ENCODE measurements at places on chromosomes 3 and 15.

- no peak for DNase-seq
Observed at GRCh38 chr3:87228316-87228715, 1.2 kb downstream of the CHMP2B start.

GRCh38 chr15:88656760-88657221, 18.0 kb downstream of the ISG20 start:
- no peak for DNase-seq

DNA sequence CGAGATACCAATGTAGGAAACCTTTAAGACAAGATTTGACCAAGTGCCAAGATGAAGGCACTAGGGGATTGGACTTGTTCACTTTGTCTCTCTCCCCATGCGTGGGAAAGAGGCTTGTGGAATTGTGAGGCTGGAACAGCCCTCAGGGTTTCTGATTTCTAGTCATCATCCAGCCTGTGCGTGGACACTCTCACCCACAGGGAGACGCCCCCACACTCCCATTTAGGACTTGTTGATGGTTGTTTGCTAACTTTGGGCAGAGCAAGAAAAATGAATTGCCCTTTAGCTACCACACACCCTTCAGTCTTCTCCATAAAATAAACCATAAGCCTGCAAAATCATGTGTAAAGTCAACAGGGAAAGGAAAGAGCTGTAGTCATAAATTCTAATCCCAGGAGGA, 18.4 kb downstream of the ACKR2 start:
- DNase-seq = no peak

DNA sequence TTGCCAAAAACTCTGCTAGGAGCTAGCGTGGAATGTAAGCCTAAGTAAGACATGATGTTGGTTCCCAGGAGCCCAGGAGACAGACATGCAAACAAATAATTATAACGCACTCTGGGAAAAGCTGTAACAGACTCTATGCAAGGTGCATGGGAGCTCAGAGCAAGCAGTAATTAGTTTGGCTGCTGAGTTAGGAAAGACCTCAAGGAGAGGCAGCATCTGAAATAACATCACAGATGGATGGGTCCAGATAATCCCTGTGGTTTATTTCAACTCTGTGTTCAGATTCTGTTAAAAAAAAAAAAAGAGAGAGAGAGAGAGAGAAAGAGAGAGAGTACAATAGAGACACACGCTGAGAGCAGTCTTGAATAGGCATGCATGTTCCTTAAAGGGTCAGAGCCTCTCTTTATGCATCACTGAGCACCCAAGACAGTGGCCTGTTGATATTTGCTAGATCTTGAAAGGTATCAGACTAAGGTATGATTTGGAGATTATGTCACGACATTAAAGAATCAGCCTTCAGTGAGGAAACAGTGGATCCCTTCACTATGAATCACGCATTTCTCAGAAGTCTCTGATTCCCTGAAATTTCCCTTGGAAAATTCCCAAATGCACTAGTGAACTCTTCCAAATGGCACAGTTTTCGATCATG, 124.4 kb upstream of the LIPC start:
- no peak for DNase-seq

GRCh38 chr3:33089515-33089914, 7.4 kb downstream of the GLB1 start:
- DNase-seq = no peak

- DNase-seq = no peak
Observed at GRCh38 chr3:15290736-15291135, 41.6 kb downstream of the SH3BP5 start.

GRCh38 chr15:92429378-92430068, 35.8 kb downstream of the ST8SIA2 start:
- no peak for DNase-seq

- no peak for DNase-seq
Observed at GRCh38 chr3:106247902-106248684, 379.3 kb upstream of the CBLB start.

DNA sequence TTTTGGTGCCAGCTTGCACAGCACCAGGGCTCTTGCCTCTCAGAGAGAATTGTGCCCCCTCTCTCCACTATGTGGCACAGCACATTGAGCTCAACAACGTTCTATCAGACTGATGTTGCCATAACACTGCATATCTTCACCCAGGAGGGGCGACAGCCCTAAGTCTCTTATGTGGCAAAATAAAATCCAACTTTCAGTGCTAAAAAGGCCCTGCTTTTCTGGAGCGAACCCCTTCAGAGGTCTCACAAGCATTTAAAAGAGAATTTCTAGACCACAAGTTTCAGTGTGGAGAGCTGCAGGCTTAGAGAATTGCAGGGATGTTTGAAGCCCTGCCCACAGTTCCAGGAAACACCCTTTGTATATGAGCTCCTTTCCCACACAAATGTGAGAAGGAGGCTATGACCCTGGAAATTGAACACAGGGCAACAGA, 85.5 kb downstream of the LIPC start:
- DNase-seq = no peak

DNA sequence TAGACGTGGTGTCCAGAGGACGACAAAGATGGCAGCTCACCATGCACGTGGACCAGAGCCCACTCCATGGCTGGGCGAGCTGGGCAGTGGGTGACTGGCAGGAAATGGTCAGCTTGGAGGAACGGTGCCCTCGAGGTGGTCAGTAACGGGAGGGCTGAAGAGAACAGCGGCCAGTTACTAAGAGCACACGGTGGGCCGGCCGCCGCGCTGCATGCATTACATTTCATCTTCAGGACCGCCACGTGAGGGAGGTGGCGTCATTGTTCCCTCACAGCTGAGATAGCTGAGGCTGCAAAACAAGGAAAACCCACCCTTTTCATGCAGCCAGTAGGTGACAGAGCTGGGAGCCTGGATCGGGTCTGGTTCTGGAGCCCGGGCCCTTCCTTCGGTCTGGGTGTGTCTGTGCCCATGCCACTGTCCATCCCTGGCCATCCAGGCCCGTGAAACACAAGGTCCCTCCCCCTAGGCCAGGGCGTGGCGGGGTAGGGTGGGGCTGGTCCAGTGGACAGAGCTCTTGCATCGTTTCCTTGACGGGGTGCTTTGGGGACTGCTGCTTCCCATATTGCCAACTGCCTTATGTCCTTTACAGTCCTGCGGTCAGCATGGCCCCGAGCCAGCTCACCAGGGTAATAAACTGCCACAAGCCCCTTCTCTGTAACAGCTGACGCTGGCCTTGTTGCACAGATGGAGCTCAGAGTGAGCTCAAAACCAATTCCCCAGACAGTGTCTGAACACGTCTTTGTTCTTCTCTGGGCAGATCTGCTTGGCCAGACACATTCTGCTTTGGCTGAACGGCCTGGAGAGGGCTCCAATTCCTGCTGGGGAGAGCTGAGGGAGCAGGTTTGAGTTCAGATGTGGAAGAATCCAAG, 51.8 kb downstream of the RGMA start:
- no peak for DNase-seq

GRCh38 chr15:96716075-96716474, 385.6 kb downstream of the NR2F2 start:
- no peak for DNase-seq

- DNase-seq = no peak
Observed at GRCh38 chr3:23648996-23649395, 156.8 kb upstream of the UBE2E1 start.

DNA sequence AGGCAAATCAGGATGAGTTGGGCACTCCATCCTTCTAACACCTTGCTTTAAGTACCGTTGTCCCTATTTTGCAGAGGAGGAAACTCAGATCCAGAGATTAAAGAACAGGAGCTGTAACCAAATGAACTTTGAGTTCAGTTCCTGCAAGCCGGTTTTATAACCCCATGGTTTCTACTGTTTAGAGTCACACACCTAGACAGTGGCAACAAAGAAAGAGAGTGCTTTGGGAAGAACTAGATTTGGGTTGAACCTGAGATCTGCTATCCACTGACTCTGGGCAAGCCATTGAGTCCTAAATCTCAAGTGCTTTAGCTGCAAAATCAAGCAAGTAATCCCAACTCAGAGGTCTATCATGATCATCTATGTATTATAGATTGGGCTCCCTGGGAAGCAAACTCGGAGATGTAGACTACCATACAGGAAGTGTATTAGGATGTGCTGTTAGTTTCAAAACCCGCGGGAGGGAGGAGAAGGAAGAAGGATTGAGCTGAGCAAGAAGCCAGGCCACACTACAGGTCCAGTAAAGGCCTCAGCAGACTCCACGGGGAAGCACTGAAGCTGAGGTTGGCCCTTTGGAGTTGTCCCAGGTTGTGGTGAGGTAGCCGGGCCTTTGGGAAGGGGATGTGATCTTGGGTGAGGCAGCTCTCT, 42.2 kb downstream of the SRGAP3 start:
- DNase-seq = no peak

DNA sequence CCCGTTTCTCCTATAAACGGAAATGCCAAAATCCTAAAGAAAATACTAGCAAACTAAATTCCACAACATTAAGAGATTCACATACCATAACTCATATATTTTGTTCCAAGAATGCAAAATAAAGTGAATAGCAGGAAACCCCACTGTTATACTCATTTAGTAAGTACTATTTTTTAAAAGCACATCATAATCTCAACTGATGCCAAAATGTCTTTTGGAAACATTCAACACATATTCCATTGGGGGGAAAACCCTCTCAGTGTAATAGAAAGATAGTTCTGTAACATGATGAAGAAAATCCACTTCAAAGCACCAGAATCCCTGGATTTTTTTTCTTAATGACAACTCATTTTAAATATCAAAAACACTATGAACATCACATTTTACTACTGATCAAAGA, 93.0 kb upstream of the EIF1B start:
- DNase-seq = no peak

DNA sequence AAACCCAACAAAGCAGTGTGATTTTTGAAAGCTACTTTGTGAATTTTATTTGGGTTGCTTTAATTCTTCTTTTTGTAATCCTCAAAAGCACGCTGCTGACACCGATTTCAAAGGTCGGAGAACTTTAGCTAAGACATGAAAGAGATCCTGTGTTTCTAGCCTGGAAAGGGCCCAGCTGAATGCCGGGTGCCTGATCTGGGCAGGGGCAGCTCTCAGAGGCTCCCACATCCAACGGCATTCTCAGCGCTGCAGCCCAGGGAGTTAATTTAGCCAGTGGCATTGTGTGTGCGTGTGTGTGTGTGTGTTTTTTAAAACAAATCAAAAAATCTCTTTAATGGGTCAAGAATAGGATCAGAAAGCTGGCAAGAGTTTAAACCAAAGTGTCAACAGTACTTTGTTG, 6.6 kb downstream of the RBP1 start:
- no peak for DNase-seq

GRCh38 chr3:43640681-43641080, 18.9 kb upstream of the ANO10 start:
- DNase-seq = no peak

- DNase-seq = no peak
Observed at GRCh38 chr3:72628065-72628464, 220.2 kb downstream of the SHQ1 start.

DNA sequence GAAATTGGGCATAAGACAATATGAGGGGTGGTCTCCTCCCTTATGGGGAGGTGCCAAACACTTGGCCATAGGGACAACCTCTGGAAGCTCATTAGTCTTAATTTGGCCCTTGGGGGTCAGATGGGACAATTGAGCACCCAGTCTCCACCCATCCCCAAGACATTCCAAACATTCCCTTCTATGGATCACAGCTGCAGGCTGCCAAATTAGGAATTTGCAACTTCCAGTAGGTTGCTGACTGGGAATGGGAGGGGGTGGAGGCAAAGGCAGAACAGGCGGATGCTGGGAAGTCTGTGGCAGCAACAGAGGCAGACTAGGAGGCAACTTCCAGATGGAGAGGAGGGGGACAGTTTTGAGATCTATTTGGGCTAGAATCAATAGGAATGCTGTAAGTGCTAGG, 1.4 kb upstream of the PDHB start:
- peak; percentile 79 for DNase-seq

GRCh38 chr3:125443923-125444322, 68.8 kb upstream of the ZNF148 start:
- DNase-seq = no peak

DNA sequence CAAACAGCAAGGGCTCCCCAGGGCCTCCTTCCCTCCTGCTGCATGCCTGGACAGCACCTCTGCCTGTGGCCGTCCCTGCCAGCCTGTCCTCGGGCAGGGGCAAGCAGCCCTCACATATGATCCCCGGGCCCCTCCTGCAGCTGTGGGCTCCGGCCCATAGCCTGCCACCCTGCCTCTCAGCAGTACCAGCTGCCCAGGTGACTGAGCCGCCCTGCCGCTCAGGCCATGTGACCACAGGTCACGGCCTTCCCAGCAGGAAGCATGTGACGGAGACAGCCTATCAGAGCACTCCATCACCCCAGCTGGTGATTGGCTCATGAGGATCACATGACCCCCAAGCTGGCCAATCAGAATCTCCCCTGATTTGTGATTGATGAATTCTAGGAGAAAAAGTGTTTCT, 23.9 kb downstream of the ALDH1L1 start:
- no peak for DNase-seq

- no peak for DNase-seq
Observed at GRCh38 chr3:185935465-185936272, 2.1 kb downstream of the TRA2B start.

DNA sequence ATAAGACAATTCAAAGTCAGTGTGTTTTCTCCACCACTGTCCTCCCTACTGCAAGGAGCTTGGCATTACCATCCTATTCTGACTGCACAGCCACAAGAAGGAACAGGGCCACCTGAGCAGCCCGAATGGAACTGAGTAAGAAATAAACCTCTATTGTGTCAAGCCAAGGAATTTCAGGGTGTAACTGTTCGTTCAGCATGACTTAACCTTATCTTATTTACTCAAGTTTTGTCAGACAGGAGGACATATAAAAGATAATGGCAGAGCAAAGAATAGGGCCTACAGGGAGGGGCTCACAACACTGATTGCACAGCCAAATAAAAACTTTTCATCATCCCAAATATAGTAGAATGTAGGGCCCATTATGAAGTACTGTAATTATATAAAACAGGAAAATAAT, 236.1 kb downstream of the NEK10 start:
- DNase-seq = no peak

GRCh38 chr15:31077941-31078340, 23.6 kb downstream of the TRPM1 start:
- no peak for DNase-seq

DNA sequence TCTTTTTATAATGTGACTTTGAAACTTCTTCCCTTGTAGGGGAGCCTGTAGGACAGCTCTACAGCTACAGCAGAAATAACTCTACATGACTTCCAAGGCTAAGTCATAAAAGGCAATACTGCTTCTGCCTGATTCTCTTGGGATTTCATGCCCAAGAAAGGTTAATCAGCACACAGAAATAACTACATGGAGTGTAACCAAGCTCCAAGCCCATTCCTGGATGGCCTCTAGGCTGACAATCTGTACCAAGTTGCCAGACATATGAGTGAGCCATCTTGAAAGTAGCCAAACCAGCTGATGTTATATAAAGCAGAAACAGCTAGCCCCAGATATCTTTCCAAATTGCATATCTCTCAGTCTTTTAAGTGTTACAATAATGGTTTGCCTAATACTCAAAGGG, 75.8 kb upstream of the OSTN start:
- no peak for DNase-seq

DNA sequence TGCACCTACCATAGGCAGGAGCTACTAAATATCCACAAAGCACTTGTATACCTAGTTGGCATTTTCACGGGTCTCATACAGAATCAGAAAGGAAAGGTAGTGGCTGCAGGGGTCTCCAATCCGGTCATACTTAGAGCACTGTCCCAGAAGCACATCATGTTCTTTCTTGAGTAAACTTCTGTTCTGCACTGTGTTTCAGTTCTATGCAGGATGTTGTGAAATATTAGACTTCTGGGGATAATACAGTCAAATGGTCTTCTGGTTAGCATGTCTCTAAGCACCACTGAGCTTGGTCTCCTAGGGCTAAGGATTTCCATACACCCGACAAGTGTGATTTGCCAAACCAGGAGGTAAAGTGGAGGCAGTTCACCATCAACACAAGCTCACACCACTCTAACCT, 27.9 kb downstream of the MINDY4B start:
- DNase-seq = no peak
